ENCODE measurements at places on chromosomes 4 and X.
A peak's percentile ranks its signal among the peaks of the same experiment; 100 is the strongest.

DNA sequence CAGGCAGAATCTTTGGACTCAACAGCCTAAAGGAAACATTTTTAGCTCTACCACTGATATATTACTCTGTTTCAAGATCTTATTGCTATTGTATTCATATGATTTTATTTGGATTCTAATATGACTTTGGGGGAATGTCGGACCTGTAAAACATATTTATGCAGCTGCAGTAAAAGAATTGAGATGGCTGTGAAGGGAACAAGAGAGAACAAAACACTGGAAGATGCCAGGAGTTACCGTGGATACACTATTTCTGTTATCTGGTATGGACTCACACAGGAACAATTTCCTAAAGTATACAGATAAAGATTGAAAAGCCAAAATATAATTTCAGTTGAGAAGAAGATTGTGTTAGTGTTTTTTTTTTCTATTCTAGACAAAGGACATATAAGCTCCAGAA is 113.0 kb upstream of the DCLK2 start:
- DNase-seq = no peak

GRCh38 chr4:113747949-113748348 is 13.6 kb downstream of the CAMK2D start:
- no peak for DNase-seq

- no peak for DNase-seq
These were observed 46.7 kb downstream of the TMEM154 start for GRCh38 chr4:152633118-152633517.

- peak; percentile 2 for DNase-seq
These were observed 3.7 kb upstream of the BEX4 start for GRCh38 chrX:103211012-103211715.

DNA sequence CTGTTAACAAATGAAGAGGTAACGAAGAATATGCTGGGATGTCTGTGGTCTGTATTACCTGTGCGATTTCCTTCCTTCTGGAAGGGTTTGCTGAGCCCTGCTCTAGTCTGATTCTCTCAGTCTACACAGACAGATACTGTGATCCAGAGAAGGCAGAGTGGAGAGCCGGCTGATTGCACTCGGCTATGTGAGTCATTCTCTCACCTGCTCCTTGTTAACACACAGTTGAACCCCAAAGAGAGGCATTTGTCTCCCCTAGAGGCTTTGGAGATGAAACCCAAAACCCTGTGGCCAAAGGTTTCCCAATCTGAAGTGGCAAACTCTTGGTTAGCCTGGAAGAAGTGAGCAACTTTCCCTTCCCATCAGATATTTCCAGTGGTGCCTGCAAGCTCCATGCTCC is 78.1 kb upstream of the GPC4 start:
- DNase-seq = no peak

DNA sequence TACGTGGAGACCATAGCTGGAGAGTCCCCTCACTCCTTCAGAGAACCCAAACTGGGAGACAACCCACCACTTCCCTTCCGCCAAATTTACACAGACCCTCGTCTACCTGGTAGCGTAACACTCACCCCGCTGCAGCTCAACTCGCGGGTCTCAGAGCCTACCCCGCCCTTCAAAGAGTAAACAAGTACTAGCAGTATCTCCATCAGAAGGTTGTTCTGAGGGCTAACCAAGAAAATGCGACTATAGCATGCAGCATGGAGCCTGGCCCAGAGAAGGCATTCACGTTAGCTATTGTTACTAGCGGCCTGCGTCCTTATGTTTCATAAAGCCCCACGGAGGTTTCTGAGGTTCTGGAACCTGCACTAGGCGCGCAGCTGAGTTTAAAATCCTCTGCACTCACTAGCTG is 531 bp upstream of the MANBA start:
- DNase-seq = no peak

- no peak for DNase-seq
These were observed 620.2 kb upstream of the INTU start for GRCh38 chr4:127012549-127012948.

DNA sequence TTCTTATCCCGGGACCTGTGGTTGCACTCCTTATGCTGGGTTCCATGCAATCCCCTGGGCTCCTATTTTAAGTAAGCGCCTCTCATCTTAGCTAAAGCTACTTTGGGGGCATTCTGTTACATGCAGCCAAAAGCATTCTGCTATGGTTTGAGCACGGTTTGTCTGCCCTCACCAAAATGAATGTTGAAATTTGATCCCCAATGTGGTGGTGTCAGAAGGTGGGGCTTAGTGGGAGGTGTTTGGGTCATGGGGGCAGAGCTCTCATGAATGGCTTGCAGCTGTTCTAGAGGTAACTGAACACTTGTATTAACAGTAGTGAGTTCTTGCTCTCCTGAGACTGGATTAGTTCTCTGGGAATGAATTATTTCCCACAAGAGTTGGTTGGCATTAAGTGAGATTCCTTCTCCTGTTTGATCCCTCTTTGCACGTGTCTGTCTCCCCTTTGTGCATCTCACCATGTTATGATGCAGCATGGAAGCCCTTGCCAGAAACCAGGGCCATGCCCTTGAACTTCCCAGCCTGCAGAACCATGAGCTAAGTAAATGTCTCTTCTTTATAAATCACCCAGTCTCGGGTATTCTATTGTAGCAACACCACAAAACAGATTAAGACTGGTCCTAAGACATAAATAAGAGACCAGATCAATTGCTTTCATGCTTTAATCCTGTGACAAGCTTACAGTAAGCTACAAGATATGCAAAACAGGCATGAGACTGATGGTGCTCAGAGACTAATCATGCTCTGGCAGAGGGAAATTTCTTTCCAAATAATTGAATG is 141.8 kb downstream of the TSPAN5 start:
- DNase-seq = no peak

GRCh38 chr4:112944006-112944405 is 105.4 kb upstream of the ANK2 start:
- no peak for DNase-seq

DNA sequence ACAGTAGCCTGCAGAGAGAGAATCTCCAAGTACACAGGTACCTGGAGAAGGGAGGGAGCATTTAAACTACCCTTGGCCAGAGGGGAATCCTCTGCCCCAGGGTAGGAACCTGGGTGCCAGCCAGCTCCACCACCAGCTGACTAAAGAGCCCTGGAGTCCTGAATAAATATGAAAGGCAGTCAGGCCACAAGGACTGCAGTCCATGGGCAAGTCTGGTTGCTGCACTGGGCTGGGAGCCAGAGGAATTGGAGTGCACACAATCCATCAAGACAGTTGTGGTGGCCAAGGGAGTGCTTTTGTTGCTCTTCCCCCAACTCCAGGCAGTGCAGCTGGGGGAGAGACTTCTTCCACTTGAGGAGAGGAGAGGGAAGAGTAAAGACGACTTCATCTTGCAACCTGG is 172.5 kb downstream of the HNRNPD start:
- no peak for DNase-seq

DNA sequence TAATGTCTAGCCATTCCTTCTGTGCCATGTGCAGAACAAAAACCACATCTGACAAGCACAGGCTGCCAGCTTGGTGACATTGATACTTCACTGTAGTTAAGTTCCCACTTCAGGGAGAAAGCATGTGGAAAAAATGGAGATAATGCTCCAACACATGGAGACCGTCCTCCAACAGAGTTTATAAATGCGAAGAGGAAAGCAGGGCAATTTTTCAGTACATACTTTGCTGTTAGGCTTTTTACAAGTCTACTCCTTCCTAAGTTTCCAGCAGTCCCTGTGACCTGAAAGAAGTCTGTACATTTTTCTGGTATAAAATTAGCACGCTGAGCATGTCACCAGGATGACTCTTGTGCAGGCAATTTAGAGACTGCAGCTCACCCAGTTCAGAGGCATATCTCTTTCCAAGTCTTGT is 766.9 kb upstream of the IGFBP7 start:
- DNase-seq = no peak

DNA sequence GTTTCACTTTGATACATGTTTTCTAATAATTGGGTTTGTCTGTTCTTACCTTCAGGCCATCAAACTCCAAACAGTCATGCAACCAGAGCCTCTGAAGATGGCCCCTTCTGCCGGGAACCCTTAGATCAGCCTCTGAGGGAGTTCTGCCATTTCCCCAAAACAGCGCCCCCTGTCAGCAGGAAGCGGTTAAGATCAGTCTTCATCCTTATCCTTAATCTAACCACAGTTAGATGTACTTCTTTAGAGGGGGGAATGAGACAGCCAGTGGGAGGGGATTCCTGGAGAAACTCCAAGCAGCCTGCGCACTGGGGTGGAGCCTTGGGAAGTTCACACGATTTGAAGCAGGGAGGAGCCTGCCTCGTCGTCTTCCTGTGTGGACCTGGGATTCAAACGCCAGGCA is 185.4 kb downstream of the INPP4B start:
- DNase-seq = no peak

GRCh38 chr4:183408796-183409195 is 35.6 kb upstream of the CDKN2AIP start:
- no peak for DNase-seq

GRCh38 chrX:149610511-149610910 is 15.4 kb upstream of the HSFX2 start:
- DNase-seq = no peak

DNA sequence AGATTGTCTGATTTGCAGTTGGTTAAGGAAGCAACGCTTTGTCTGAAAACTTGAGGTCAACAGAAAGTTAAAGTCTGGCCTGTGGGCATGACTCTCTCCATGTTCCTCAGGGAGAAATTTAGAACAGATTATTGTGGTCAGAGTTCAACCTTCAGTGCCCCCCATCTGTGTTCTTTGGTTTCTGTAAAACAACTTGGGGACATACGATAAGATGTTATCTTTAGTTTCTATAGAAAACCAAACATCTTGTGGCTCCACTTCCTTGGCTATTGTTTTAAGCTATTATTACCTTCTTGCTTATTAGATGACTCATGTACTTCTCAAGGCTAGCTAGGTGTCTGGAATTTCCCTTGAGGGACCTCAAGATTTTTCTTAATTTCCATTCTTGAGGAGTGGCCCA is 507.7 kb downstream of the PDHA2 start:
- no peak for DNase-seq

GRCh38 chr4:133403913-133404312 is 254.8 kb downstream of the PCDH10 start:
- no peak for DNase-seq

DNA sequence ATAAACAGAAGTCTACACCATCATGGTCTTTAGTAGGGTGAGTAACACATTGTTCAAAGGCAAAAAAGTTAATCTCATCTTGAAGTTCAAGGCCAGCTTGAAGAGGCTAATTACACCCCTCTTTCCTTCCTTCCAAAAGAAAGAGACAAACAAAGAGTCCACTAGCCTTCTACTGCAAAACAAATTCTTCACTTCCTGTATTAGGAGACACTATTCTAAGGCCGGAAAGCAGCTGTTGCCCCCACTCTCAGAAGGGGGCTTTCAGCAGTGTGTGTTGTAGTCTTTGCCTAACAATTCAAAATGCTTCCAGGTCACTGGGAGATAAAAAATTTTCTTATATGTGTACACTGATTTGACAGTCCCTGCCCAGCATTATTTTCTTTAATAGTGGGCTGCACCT is 25.1 kb downstream of the RASGEF1B start:
- DNase-seq = no peak

DNA sequence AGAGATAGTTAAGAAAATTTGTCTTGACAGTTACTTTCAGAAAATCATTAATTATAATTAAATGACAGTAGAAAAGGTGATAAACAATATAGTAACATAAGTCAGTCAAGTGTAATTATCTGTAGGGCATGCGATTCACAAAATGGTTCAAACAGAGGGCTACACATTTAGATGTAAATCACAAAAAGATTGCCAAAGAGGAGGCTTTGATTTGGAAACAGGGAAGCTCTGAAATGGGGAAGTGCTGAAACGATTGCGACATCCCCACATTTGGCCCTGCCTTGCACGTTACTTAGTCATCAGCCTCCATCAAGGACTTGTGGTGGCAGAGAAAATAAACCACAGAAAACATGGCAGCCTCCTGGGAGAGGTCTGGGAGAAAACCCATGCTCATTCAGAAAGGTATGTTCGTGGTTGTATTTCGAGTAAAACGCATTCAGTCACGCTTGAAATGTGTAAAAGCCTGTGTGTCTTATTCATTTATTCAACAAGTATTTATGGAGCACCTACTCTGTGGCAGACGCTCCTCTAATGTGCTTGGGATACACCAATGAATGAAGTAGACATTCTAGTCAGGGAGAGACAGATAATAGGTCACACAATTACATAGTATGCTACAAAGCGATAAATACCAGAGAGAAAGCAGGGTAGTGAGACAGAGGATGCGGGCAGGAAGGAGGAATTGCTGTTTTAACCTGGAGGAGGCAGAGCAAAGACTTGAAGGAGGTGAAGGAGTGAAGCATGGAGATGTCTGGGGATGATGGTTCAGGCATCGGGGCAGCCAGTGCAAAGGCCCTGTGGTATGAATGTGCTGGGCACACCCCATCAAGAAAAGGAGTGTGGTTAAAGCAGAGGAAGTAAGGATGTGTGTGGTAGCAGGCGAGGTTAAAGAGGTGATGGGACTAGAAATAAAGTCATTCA is 7.8 kb downstream of the RBM47 start:
- DNase-seq = no peak

GRCh38 chr4:183636503-183636902 is 22.5 kb downstream of the RWDD4 start:
- DNase-seq = no peak

- no peak for DNase-seq
These were observed 4.3 kb upstream of the WDR13 start for GRCh38 chrX:48592971-48593370.

DNA sequence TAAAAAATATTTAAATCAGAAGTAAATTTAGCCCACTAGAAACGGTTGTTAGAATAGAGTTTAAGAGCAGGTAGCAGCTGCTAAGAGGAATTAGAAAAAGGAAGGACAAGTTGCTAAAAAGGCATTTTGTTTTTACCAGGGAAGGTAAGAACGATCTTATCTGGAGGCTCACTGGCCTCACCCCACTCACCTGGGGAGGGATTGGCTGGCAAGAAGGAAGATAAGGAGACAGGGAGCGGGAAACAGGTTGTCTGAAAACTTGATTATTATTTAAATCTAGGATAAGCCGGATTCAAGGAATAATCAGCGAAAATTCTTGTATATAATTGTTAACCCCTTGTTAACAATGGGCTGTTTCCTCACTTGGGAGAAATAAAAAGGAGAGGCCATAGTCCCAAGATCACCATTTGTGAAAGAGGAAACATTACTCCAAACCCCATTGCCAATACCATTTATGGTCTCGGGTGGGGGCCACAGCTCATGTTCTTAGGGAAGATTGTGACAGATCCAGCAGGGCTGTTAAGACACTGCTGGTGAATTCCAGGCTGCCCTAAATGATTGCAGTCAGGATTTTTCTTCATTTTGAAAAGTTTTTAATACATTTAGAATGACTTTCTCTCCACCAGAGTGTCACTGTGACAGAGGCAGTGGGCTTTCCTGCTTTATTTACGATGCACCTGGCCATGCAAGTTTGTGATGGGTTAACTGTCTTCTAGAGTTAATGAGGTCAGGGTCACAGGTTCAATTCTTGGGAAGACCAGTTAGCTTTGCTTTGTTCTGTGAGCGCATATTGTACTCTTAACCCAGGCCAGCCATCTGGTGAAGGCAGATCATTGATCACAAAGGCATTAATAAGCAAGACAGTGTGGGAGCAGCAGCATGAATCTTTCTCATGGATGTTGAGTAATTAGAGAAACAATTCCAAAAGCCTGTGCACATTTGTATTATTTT is 106.6 kb downstream of the CEP135 start:
- no peak for DNase-seq
